ENCODE measurements at places on chromosomes 7 and 10.

- peak; percentile 52 for DNase-seq
Measured at GRCh38 chr7:3043544-3044371, at the start of gene CARD11. Gene CARD11, minus strand, starts transcription at chr7:3043867. Its CDS starts 85,361 bp downstream, at chr7:2958506.

GRCh38 chr7:80907612-80908011, 11.2 kb downstream of the SEMA3C start:
- DNase-seq, result no peak

DNA sequence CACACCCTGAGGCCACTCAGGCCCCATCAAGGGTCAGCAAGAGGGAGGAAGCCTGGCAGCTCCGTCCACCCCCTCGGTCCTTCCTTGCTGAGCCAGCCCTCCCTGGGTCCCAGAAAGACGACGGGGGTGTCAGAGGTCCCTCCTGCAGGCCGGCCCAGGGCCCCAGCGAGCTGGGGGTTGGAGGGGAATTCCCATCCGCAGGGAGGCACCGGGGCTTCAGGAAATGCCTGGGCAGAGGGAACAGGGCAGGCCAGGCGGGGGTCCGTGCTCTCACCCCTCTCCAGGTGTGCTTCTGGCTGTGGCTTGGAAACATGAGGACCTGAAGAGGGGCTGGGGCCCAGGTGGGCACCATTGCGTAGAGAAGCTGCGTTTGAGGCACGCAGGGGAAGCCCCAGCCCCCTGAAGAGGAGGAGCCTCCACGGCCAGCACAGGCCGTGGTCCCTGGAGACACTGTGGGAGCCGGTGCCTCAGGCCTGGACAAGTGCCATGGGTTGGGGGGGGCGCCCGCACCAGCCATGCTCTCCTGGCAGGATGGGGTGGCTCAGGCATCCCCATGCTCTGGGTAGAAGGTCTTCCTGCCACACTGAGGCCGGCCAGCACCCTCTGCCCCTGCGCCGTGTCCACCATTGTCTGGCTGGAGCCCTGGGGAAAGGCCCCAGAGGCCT, 66.7 kb downstream of the PDGFA start:
- no peak for DNase-seq

DNA sequence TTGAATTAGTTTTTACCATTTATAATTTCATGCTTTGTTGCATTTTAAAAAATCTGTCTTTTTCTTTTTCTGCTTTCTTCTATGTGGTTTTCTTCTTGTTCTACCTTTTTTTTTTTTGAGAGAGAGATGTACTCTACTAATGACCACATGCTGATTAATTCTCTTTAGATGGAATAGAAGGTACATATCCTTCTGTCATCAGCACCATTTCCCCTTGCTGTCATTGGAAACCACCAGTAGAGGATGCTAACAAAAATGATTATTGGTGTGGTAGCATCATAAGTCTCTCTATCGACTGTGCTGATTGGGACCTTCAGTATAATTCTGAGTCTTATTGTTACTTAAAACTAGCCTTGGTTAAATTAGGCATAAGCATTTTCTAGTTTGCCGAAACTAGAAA, 3.6 kb downstream of the ZEB1 start:
- DNase-seq, result no peak

DNA sequence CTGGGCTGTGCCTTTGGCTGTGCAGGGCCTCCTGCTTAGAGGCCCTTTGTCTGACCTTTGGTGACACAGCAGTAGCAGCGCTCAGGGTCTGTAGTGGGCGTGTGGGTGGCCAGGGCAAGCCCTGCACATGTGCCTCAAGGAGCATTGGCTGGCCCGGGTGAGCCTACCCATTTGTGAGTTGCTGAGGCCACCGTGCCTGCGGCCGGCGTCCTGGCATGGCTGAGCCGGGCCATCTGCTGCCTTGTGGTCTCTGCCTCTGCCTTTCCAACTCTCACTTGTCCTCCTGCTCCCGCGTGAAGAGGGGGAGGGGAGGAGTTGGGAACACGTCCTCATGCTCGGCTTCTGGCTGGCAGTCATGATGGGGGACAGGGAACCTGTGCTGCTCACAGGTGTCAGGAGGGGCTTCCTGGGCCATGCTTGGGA, 9.2 kb upstream of the ORAI2 start:
- DNase-seq, result no peak

DNA sequence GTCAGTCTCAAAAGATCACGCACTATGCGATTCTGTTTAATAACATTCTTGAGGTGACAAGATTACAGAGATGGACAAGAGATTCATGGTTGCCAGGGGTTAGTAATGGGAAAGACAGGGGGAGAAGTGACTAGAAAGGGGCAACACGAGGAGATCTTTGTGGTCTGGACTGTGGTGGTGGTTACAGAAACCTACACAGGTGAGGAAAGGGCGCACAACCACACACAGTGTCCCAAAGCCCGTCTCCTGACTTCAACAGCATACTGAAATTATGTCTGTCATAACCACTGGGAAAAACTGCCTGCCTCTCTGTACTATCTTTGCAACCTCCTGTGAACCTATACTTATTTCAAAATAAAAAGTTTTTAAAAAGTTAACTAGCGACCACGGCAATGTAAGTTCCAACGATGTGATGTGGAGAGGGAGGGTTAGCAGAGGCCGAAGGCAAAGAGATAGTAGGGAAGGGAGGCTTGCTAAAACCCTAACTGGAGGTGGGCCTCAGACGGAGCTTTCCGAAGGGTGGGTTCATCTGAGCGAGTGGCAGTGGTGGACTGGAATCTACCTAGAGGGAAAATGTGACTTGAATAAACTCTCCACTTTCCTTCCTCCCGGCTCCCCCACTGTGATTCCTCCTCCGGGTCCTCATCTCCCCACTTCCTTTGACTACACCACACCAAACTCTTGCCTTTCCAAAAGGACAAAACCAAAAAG, 43.7 kb downstream of the GNA12 start:
- no peak for DNase-seq

DNA sequence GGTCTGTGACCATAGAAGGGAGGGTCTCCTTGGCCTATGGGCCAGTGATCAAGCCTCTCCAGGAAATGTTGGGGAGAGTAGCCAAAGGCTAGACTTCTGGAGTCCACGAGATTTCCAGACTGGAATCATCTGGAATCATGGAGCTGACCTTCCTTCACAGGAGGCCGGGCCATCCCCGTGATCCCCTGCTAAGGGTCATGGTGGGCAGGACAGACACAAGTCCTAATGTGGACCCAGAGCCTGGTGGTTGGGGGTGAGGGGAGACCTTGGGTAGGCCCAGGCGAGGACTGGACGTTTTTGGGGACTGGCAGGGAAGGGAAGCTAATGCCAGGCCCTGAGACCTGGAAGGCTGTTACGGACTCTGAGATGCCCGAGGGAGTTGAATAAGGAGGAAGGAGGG, 9.8 kb upstream of the GRID1 start:
- DNase-seq, result no peak

- DNase-seq, result no peak
Measured at GRCh38 chr7:149286811-149287400, 24.9 kb downstream of the ZNF783 start.

DNA sequence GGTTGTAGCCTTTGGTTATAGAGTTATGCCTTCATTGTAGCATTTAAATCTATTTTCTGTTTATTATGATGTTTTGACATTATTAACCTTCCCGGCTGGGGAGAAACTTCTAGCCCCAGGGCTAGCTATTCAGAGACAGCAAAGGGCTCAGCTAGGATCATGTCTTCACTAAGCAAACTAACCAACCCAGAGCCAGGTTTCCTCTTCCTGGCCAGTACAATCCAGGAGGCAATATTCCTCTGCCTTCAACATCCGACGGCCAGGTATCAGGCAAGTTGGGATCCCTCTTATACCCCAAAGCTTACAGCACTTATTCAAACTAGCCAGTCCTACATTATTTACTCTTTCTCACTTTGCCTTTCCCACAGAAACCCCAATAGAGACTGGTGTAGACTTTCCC, 1060.7 kb upstream of the GHITM start:
- DNase-seq, result no peak

- no peak for DNase-seq
Measured at GRCh38 chr10:125928928-125929585, 32.7 kb downstream of the FANK1 start.

DNA sequence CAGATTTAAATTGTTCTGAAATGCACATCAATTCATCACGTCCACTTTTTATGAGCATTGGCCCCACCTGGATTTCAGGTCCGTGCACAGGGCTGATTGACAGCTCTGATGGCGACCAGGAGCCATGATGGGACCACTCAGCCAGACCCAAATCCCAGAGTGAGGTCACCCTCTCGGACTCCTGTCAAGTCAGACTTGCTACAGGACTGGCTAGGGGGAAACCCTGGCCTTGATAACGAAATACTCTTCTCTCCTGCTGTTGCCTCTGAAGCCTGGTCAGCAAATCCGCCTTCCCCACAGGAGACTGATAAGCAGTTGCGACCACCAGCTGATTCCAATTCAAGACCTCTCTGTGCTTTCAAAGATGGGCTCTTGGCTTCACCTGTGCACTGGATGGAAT, 76.4 kb downstream of the CARD11 start:
- DNase-seq, result no peak

GRCh38 chr10:29780096-29780495, 145.3 kb upstream of the SVIL start:
- DNase-seq, result no peak

- DNase-seq, result no peak
Measured at GRCh38 chr10:114322344-114322743, 82.0 kb downstream of the AFAP1L2 start.

- no peak for DNase-seq
Measured at GRCh38 chr7:155191137-155191536, 106.5 kb upstream of the INSIG1 start.

DNA sequence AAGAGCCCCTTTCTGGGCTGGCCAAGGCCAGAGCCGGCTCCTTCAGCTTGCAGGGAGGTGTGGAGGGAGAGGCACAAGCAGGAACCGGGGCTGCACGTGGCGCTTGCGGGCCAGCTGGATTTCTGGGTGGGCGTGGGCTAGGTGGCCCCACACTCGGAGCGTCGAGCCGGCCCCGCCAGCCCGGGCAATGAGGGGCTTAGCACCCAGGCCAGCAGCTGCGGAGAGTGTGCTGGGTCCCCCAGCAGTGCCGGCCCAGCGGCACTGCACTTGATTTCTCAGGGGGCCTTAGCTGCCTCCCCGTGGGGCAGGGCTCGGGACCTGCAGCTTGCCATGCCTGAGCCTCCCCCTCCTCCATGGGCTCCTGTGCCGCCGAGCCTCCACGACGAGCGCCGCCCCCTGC, 48.1 kb downstream of the SH2D4B start:
- DNase-seq, result no peak

DNA sequence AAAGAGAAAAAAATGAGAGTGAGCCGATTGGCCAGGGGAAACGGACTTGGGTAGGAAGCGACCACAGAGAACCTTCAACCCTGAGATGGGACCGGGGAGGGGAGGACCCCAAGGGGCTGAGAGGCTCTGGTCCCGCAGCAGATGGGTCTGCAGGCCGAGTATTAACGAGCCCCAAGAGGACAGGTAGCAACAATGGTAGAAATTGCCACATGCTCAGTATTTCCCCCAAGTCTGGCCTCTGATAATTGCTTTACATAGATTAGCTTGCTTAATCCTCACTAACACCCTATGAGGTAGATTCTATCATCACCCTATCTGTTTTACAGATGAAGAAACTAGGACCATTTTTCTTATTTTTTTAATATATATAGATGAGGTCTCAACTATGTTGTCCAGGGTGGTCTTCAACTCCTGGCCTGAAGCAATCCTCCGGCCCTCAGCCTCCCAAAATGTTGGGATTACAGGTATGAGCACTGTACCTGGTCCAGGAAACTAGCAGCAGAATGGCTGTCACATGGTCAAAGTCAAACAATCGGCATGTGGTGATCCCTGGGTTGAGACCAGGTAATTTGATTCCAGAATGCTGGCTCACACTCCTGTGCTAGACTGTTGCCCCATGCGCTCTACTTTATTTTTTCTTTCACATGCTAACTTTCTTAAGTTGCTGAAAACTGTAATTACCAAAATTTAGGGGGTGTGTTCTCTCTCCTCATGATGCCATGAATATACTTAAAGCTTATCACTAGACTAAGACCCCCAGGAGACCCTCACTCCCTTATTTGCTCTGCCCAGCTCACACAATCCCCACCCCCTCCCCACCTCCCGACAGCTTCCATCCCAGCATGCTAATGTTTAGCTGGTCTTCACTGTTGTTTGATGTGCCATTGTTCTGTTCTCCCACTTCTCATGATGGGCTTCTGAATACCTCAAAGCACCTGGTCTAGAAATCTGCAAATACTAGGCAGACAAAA, 67.9 kb upstream of the AFAP1L2 start:
- DNase-seq, result no peak

- no peak for DNase-seq
Measured at GRCh38 chr7:14834883-14835282, 67.7 kb downstream of the DGKB start.

DNA sequence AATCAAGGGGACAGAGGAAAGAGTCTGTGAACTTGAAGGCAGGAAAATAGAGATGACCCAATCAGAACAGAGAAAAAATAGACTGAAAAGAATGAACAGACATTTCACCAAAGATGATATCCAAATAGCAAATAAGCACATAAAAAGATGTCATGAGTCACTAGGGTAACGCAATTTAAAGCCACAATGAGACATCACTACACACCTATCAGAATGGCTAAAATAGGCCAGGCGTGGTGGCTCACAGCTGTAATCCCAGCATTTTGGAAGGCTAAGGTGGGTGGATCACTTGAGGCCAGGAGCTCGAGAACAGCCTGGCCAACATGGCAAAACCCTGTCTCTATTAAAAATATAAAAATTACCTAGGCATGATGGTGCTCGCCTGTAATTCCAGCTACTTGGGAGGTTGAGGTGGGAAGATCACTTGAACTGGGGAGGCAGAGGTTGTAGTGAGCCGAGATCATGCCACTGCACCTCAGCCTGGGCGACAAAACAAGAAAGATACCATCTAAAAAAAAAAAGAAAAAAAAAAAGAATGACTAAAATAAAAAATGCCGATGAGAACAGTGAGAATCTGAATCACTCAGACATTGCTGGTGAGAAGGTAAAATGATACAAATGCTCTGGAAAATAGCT, 100.9 kb downstream of the LHPP start:
- DNase-seq, result no peak

DNA sequence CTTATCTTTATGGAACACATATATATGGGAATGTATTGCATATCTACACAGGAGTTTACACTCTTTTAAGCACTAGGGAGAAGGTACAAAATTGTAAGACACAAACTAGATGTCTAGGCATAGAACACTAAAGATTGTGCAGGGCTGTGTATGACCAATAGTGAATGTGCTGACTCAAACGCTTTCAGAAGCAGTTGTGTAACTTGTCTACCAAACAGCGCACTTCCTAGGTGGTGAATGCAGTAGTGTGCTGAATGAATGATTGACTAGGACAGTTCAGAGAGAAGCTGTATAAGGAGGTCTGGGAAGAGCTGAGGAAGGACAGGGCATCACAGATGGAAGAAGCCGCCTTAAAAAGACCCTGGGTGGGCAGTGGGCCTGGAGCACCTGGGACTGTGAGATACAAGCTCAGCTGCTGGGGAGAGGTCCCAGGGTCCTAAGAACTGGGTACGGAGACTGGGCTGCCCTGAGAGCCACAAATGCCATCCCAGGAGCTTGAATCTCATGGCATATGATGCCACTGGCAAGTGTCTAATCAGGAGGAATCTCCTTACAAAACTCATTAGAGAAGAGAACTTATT, 14.2 kb downstream of the CLRN3 start:
- DNase-seq, result no peak

DNA sequence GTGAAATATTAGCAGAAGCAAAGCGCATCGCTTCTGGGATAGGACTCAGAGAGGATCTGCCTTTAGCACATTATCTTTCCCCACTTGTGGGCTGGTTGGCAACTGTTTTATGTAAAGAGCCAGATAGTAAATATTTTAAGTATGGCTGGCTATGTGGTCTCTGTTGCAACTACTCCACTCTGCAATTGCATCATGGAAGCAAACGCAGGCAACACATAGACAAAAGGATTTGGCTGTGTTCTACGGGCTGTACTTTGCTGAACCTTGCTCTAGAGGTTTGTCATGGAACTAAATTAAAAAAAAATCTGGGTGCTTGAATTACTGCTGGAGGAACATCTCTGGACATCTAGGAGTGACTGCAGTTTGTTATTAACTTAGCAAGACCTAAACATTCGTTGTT, 307.8 kb upstream of the TPK1 start:
- DNase-seq, result no peak
